ENCODE measurements at places on chromosomes 1 and 21.

- no peak for DNase-seq
Observed at GRCh38 chr1:43582162-43582566, 51.5 kb downstream of the PTPRF start.

DNA sequence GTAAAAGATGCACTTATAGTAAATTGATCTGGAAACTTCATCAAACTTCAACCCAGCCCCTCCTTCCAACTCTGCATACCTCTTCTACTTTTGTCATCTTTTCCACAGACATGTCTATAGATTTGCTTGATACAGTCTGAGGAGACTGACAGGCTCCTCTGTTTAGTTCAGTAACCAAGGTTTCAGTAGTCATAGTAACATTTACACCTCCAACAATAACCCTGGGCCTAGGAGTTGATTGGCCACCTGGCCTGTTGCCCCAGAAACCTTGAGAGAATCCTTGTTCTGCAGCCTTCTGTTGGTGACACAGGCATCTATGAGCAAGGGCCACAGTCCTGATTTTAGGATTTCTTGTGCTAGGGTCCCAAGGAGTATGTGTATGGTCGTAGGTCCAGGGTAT is at the start of gene CFAP141:
TSS of gene CFAP141 (minus strand) at position 138 of the 400 bp plus-strand sequence. CDS start at position 112, 26 bp downstream.
- DNase-seq, result no peak

DNA sequence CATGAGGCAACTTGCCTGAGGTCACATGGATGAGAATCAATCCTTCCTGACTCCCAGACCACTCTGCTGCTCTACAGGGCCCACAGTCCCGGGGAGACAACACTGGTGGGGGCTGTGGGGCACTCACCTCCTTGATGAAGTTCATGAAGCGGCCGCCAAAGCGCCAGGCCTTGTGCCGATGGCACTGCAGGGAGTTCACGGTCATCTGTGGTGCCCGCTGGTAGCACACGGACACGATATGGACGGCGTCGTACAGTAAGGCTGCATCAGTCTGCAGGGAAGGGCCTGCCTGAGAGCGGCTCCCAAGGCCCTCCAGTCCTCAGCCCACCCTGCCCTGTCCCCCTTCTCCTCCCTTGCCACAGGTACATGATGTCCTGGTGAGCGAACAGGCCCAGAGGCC is 175.3 kb downstream of the GRIK3 start:
- DNase-seq, result no peak

GRCh38 chr1:238107322-238107721 is 216.6 kb upstream of the ZP4 start:
- no peak for DNase-seq

GRCh38 chr1:100145116-100145515 is 12.2 kb downstream of the TRMT13 start:
- no peak for DNase-seq

- no peak for DNase-seq
Observed at GRCh38 chr1:61925591-61926298, 183.5 kb downstream of the PATJ start.
